ENCODE measurements at places on chromosomes 11 and 22. TPM values are rescaled to one million over a fixed set of nuclear protein-coding genes. Genes with fewer than 3 reads are reported as not detected.
A peak's percentile ranks its signal among the peaks of the same experiment; 100 is the strongest.

Gene CACNA1I
- total RNA-seq, result 0.60 TPM

Gene SLC17A6
- total RNA-seq, result 3.4 TPM

Gene TMEM86A
- total RNA-seq, result 6.5 TPM

Gene AGBL2
- 5.8 TPM for total RNA-seq

Gene MMP27
- not detected for total RNA-seq

Gene OSBP2
- 8.1 TPM for total RNA-seq

DNA sequence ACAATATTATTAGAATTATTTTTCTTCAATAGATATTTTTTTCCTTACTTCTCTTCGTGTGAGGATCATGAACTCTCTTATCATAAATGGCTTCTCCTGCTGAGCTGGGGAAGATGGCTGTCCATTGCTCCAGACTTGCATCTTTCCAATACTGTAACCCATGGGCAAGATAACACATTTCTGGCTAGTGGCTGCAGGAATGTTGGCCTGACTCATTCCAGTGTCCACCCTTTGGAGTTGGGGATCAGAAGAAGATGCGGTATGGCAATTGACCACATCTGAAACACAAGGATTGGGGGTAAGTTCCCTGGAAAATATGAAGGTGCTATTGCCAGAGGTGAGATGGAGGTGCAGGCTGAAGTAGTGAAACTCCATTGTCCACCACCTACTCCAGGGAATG, 92.8 kb downstream of the FAR1 start:
- DNase-seq, result no peak
- no peak overlapping the region for H3K4me3 ChIP-seq
- H3K36me3 ChIP-seq, result no peaks in the 10 kb centered on the region
- H3K27ac ChIP-seq, result no peak overlapping the region
- no peaks in the 10 kb centered on the region for H3K4me1 ChIP-seq
- H3K27me3 ChIP-seq, result no peaks in the 10 kb centered on the region

- H3K27me3 ChIP-seq, result peaks cover 15% of the 10 kb centered on the region
- no peaks in the 10 kb centered on the region for H3K36me3 ChIP-seq
- peak; percentile 92 for DNase-seq
- peak within 1 kb of the TSS; percentile 67 for H3K27ac ChIP-seq
- H3K4me3 ChIP-seq, result peak within 1 kb of the TSS; percentile 84
Observed at GRCh38 chr11:18698341-18699268, at the start of gene TMEM86A. TSS of gene TMEM86A (plus strand) at chr11:18698779. CDS start at chr11:18698887, 108 bp downstream.

- H3K27ac ChIP-seq, result no peak overlapping the region
- no peak for DNase-seq
- no peak overlapping the region for H3K4me3 ChIP-seq
- H3K36me3 ChIP-seq, result no peaks in the 10 kb centered on the region
- H3K4me1 ChIP-seq, result no peaks in the 10 kb centered on the region
Observed at GRCh38 chr11:71940561-71941219, 11.8 kb downstream of the RNF121 start.

DNA sequence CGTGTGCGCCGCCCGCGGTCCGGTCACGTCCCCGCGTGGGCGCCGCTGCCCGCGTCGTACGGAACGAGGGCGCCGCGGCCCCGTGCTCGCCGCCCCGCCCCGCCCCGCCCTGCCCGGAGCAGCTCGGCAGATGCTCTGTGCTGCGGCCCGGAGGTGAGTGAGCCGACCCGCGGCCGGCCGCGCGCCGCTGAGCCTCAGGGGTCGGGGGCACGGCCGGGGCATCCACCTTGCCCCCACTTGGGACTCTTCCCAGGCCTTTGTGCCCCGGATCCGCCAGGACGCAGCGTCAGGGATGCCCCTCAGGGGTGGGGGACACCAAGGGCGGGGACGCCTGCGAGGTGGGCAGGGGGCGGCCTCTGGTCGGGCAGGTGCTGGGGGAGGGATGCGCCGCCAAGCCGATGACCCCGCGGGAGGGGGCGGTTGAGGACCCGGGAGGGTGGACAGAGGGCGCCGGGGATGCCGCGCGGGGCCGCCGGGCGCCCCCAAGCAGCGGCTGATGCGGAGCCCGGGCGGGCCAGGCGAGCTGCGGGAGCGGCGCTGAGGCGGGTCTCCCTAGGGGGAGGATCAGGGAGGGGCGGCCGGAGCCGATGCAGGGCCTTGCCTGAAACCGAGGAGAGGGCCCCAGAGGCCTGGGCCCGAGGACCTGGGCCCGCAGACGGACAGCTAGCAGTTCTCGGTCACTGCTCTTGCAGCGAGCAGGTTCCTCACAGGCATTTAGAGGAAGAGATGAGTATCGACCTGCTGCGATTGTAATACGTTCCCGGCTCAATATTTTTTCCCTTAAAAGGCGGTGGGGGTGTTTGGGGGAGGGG, at the start of gene GNAZ:
GNAZ (plus strand) TSS at position 102 of the 812 bp plus-strand sequence. CDS start 25,177 bp downstream, outside the sequence.
- peak within 1 kb of the TSS; percentile 77 for H3K27ac ChIP-seq
- H3K4me3 ChIP-seq, result peak within 1 kb of the TSS; percentile 92
- H3K4me1 ChIP-seq, result peaks cover 17% of the 10 kb centered on the region
- H3K27me3 ChIP-seq, result peaks cover 18% of the 10 kb centered on the region
- H3K36me3 ChIP-seq, result peaks cover 3% of the 10 kb centered on the region

DNA sequence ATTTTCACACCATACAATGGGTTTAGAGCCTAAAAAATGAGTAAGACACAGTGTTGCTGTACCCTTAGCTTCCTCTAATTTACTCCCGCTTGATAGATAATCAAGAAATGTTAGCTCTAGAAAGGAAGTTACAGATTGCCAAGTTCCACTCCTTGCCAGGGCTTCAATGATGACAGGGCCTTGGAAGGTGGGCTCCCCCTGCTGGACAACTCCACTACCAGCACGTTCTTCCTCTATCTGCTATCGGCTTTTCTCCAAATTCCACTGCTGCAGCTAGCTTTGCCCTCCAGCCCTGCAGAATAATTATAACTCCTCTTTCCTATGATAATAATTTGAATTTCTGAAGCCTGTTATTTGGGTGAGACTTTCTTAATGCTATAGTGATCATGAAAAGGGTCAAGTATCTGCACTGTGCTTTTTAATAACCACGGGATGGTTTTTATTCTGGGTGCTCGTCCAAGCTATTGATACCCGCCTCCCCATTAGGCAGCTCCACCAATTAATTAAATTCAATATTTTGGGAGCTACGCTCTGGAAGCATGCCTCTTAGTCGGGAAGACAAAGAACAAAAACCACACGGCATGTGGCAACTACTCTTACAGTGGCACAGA, 9.0 kb downstream of the SYN3 start:
- DNase-seq, result no peak
- H3K27ac ChIP-seq, result no peak overlapping the region
- peaks cover 37% of the 10 kb centered on the region for H3K27me3 ChIP-seq
- H3K36me3 ChIP-seq, result no peaks in the 10 kb centered on the region

- H3K36me3 ChIP-seq, result peaks cover 34% of the 10 kb centered on the region
- H3K4me3 ChIP-seq, result peak overlapping the region; percentile 35
- peaks cover 25% of the 10 kb centered on the region for H3K4me1 ChIP-seq
- H3K27me3 ChIP-seq, result no peaks in the 10 kb centered on the region
Observed at GRCh38 chr11:46429717-46430116, 38.1 kb upstream of the CHRM4 start.

DNA sequence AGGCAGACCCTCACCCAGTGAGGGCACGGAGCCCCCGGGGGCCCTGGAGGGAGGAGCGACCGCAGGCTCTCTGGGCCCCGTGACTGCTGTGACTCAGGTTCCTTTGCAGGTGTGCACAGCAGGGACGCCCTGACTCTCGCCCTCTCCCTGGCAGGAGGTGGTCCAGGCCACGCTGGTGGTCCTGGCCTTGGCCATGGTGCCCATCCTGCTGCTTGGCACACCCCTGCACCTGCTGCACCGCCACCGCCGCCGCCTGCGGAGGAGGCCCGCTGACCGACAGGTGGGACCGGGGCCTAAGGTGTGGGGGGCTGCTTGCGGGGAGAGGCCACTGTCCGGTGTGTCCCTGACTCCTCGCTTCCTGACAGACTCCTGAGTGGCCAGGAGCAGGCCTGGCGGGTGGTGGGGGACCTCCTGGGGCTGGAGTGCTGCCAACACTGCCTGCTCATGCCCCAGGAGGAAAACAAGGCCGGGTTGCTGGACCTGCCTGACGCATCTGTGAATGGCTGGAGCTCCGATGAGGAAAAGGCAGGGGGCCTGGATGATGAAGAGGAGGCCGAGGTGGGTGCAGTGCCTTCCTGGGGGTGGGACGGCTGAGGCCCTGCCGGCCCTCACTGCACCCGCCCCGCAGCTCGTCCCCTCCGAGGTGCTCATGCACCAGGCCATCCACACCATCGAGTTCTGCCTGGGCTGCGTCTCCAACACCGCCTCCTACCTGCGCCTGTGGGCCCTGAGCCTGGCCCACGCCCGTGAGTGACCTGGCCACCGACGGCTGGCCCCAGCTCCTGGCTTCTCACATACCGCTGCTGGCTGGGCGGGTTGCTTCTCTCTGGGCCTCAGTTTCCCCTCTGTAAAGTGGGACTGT, 10.9 kb downstream of the TCIRG1 start:
- H3K4me3 ChIP-seq, result no peak overlapping the region
- H3K27ac ChIP-seq, result no peak overlapping the region
- H3K4me1 ChIP-seq, result peaks cover 16% of the 10 kb centered on the region

- DNase-seq, result no peak
- no peaks in the 10 kb centered on the region for H3K36me3 ChIP-seq
- no peak overlapping the region for H3K27ac ChIP-seq
- H3K27me3 ChIP-seq, result peaks cover 3% of the 10 kb centered on the region
- H3K4me3 ChIP-seq, result no peak overlapping the region
- H3K4me1 ChIP-seq, result no peaks in the 10 kb centered on the region
Observed at GRCh38 chr11:32062540-32062939, 28.3 kb upstream of the RCN1 start.

GRCh38 chr11:95255251-95256145, 24.5 kb upstream of the SESN3 start:
- no peak overlapping the region for H3K27ac ChIP-seq
- no peak overlapping the region for H3K4me3 ChIP-seq
- peaks cover 34% of the 10 kb centered on the region for H3K4me1 ChIP-seq
- no peak for DNase-seq
- no peaks in the 10 kb centered on the region for H3K27me3 ChIP-seq

GRCh38 chr11:473415-473814, 23.3 kb downstream of the PTDSS2 start:
- H3K27me3 ChIP-seq, result no peaks in the 10 kb centered on the region
- H3K4me1 ChIP-seq, result peaks cover 15% of the 10 kb centered on the region
- H3K4me3 ChIP-seq, result no peak overlapping the region
- no peaks in the 10 kb centered on the region for H3K36me3 ChIP-seq
- no peak overlapping the region for H3K27ac ChIP-seq
- no peak for DNase-seq

DNA sequence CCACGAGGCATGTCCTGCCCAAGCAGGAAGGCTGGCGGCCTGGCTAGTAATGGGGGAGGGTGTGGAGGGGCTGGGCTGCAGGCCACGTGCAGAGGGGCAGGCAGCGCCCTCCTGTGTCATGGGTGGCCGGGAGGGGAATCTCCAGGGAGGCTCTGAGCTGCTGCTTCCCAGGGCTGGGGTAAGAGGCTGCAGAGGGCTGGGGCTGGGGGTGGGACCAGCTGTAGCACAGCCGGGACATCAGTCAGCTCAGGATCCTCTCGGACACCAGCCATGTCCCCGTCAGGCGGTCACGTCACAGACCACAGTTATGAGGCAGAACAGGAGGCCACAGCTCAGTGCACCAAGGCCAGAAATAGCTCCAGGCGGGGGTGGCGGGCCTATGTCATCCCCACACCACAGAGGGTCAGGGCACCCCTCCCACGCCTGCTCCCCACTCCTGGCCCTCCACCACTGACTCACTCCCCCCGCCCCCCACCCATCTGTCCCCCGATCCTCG, 21.1 kb downstream of the RTN4R start:
- peaks cover 17% of the 10 kb centered on the region for H3K4me1 ChIP-seq
- H3K36me3 ChIP-seq, result no peaks in the 10 kb centered on the region
- no peaks in the 10 kb centered on the region for H3K27me3 ChIP-seq
- DNase-seq, result no peak

DNA sequence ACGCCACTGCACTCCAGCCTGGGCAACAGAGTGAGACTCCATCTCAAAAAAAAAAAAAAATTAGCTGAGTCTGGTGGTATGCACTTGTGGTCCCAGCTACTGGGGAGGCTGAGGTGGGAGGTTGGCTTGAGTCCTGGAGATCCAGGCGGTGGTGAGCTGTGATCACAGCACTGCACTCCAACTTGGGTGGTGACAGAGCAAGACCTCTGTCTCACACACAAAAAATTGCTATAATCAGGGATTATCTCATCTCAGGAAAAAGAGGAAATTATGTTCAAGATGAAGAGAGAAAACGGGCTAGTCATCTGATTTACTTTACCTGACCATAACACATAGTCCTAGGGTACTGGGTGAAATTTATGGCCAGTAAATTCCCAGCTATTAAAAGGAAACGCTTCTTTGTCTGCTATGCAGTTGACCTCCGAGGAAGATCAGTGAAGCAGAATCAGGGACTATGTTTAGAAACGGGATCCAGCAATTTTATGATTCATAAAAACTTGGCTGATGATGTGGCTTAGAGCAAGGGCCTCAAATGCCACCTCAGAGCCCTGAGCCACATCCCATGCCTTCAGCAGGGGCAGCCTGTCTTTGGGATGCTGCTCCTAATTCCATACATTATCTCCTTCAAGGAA, 386.2 kb downstream of the NTM start:
- H3K4me1 ChIP-seq, result peaks cover 6% of the 10 kb centered on the region
- H3K4me3 ChIP-seq, result no peak overlapping the region
- H3K27me3 ChIP-seq, result peaks cover 35% of the 10 kb centered on the region
- no peak overlapping the region for H3K27ac ChIP-seq
- H3K36me3 ChIP-seq, result peaks cover 3% of the 10 kb centered on the region

- H3K36me3 ChIP-seq, result peaks cover 9% of the 10 kb centered on the region
- peaks cover 26% of the 10 kb centered on the region for H3K4me1 ChIP-seq
- no peaks in the 10 kb centered on the region for H3K27me3 ChIP-seq
Observed at GRCh38 chr11:57637626-57638004, 12.1 kb downstream of the YPEL4 start.

- H3K4me3 ChIP-seq, result no peak overlapping the region
- H3K4me1 ChIP-seq, result peaks cover 42% of the 10 kb centered on the region
- DNase-seq, result no peak
- no peak overlapping the region for H3K27ac ChIP-seq
- H3K36me3 ChIP-seq, result no peaks in the 10 kb centered on the region
Observed at GRCh38 chr11:114084414-114084813, 24.9 kb downstream of the ZBTB16 start.

- no peaks in the 10 kb centered on the region for H3K36me3 ChIP-seq
- no peak overlapping the region for H3K27ac ChIP-seq
- DNase-seq, result no peak
- peaks cover 8% of the 10 kb centered on the region for H3K4me1 ChIP-seq
Observed at GRCh38 chr11:112637876-112638275, 323.3 kb upstream of the NCAM1 start.

DNA sequence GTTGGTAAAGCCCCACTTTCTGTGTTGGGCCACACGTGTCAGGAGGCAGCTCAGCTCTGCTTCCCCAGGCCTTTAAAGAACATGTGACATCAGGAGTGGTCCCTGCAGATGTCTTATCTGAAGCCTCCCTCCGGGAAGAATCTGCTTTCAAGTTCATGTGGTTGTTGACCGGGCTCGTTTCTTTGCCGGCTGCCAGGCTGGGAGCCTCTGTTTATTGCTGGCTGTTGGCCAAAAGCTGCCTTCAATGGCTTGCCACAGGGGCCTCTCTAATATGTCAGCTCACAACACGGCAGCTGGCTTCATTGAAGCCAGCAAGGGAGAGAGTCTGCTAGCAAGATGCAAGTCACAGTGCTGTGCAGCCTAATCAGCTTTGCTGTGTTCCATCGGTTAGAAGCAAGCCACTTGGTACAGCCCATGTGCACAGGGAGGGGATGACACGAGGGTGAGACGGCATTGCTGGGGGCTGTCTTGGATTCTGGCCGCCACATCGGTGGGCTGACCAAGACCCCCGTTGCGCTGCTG, 14.6 kb downstream of the MRGPRF start:
- peaks cover 20% of the 10 kb centered on the region for H3K4me1 ChIP-seq
- no peak overlapping the region for H3K4me3 ChIP-seq
- peaks cover 3% of the 10 kb centered on the region for H3K27me3 ChIP-seq
- no peaks in the 10 kb centered on the region for H3K36me3 ChIP-seq
